ENCODE measurements at places on chromosomes 1 and 21.

DNA sequence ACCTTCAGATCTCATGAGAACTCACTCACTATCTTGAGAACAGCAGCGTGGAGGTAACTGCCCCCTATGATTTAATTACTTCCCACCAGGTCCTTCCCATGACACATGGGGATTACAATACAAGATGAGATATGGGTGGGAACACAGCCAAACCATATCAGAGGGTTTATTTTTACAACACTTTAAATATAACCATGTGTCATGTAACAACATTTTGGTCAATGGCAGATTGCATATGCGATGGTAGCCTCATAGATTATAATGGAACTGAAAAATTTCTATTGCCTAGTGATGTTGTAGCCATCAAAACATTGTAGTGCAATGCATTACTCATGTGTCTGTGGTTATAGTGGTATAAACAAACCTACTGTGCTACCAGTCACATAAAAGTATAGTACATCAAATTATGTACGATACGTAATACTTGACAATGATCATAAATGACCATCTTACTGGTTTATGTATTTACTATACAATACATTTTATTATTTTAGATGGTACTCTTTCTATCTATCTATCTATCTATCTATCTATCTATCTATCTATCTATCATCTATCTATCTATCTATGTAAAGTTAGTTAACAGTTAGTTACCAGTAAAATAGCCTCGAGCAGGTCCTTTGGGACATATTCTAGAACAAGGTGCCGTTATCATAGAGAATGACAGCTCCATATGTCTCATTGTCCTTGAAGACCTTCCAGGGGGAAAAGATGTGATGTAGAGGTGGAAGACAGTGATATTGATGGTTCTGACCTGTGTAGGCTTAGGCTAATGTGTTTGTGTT, 12.6 kb upstream of the S100B start:
- no peak for DNase-seq

- DNase-seq: no peak
Observed at GRCh38 chr1:113930499-113931161, 1.5 kb downstream of the HIPK1 start.

- no peak for DNase-seq
Observed at GRCh38 chr1:46606255-46606965, 2.3 kb upstream of the MKNK1 start.

DNA sequence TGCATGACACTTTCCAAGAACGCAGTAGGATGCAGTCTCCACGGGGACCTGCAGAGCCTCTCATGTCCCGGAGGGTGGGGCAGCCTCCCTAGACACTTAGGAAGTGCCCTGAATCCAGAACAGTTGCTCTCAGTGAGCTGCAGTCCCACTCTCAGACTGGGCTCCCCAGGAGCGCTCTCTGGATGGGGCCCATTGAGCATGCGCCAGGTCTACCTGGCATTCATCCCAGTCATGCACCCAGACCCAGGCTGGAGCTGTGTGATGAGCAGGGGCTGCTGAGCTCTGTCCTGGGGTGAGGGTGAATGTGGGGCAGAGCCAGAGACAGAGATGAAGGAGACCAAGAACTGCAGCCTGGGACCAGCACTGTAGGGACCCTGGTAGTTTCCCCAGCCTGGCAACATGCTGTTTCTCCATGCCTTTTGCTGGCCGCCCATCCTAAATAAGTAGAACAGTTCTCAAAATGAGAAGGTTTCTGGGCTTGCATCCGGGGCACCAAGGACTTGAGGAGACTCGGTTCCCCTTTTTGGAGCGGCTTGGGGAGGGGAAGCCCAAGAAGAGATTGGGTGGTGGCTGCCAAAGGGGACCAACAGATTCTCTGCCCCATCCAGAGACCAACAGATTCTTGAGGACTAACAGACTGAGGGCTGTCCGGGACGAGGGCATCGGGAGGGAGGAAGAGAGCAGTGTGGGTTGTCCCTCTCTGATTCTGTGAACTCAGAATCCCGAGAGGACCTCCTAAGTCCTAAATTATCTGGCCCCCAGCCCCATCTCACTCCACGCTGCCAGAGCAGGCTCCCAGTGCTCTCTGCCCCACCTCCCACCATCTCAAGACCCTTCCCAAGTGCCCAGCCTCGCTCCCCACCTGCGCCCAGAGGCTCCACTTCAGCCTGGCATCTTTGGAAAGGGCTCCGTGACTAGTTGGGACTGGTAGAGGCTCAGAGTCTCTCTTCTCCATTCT, 1.0 kb upstream of the PGLYRP4 start:
- peak; percentile 58 for DNase-seq

DNA sequence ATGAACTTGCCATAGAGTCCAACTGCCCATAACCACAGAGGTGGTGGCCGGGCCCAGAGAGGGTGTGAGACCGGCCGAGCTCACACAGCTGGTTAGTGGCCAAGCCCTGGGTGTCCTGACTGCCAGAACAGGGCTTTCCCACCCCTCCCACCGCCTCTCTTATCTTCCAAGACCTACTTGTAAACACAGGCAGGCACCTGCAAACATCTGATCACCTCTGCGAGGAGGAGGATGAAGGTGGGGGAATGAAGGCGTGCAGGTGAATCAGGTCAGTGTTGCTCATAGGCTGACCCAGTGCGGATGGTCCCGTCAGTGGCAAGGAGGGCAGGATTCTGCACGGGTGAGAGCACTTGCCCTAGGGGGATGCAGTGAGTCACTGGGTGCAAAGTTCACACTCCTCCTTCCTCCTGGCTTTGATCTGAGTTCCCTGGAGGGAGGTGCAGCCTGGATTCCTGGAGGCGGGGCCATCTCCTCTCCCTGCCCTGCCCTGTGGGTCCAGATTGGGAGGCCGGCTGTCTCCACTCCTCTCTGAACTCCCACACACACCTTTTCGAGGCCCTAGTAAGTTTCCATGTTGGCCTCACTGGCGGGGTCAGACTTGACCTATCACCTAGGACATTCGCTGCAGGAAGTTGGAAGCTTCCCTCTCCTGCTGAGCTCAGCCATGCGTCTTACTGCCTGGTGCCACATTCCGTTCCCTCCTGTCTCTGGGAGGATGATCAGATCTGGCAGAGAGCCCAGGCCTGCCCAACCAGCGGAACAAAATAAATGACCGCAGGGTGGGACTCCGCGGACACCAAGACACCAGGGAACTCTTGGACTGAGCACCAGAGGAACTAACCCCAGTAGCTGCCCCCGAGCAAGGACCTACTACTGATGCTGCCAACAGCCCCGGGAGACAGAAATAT, 7.3 kb downstream of the UQCRHL start:
- DNase-seq: no peak

- no peak for DNase-seq
Observed at GRCh38 chr1:36236302-36236701, 12.1 kb downstream of the THRAP3 start.

DNA sequence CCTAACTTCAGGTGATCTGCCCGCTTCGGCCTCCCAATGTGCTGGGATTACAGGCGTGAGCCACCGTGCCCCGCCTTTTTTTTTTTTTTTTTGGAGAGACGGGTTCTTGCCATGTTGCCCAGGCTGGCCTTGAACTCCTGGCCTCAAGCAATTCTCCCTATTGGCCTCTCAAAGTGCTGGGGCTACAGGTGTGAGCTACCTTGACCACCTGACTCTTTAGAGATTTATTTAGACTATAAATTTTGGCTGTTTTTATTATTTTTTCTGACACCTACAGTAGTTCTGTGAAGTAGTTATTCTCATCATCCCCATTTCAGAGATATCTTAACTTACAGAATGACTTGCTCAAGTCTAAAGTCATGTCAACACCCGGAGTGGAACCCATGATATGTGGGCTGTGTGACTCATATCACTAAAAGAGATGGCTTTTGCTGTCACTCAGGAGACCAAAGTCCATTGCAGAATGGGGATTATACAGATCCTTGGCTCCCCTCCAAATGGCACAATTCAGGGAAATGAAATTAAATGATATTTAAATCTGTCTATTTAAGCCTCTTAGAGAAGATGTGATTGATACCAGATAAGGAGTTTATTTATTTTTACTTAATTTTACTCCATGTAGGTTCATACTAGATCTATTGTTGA, 93.2 kb downstream of the CTH start:
- DNase-seq: no peak

DNA sequence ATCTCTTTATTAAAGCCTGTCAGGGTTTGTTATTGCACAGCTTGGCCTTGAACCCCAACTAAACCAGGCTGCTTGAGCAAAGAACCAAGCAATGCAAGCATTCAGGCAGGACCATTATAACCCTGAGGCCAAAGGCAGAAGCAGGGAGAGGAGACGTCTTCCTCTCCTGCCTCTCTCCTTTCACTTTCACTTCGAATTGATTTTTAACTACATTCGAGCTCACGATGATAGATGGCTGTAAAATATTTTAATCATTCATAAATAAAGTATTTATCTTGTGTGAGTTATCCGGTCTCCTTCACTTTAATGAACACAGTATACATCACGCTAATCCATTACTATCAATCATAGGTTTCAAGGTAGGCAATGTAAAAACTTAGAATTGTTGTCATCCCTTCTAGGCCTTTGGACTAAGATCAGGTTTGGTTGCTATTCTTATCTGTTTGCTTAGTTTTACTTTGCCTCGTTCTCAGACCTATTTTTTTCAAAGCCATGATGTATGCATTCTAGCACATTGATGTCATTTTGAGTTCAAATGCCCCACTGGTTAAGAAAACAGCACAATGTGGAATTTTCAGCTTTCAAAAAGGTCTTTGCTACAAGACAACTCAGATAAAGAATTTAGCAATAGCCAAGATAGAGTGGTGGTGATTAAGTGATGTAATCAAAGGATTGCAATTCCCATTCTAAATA, 480.2 kb upstream of the RUNX1 start:
- DNase-seq: no peak

- DNase-seq: no peak
Observed at GRCh38 chr1:234014208-234014607, 109.7 kb downstream of the SLC35F3 start.

GRCh38 chr1:178579562-178579961, 66.7 kb downstream of the TEX35 start:
- DNase-seq: no peak

GRCh38 chr1:151945725-151946722, 36.7 kb upstream of the THEM4 start:
- DNase-seq: no peak

GRCh38 chr1:60764489-60764888, 317.9 kb upstream of the NFIA start:
- DNase-seq: no peak
